ENCODE measurements at places on chromosomes 1 and 21. TPM values are rescaled to one million over a fixed set of nuclear protein-coding genes. Genes with fewer than 3 reads are reported as not detected.

Gene GUCA2A
- polyA plus RNA-seq: not detected

Gene S100A14
- polyA plus RNA-seq: 0.10 TPM

Gene TMPRSS15
- polyA plus RNA-seq: not detected

Gene SPRR2G
- polyA plus RNA-seq: not detected

Gene NCAM2
- polyA plus RNA-seq: 1.7 TPM

Gene DIO1
- polyA plus RNA-seq: not detected

Gene CYYR1
- not detected for polyA plus RNA-seq

Gene CLDN14
- not detected for polyA plus RNA-seq

Gene LCE3D
- polyA plus RNA-seq: not detected

Gene LDLRAD1
- not detected for polyA plus RNA-seq

Gene SERBP1
- 153 TPM for polyA plus RNA-seq

Gene CD244
- not detected for polyA plus RNA-seq

Gene RHBG
- polyA plus RNA-seq: not detected

Gene LEFTY1
- not detected for polyA plus RNA-seq

Gene AGT
- polyA plus RNA-seq: 0.34 TPM

Gene MINDY1
- 7.3 TPM for polyA plus RNA-seq

Gene GBP6
- polyA plus RNA-seq: not detected

Gene DNALI1
- polyA plus RNA-seq: 9.1 TPM

Gene NPHP4
- polyA plus RNA-seq: 5.8 TPM

Gene S100A3
- polyA plus RNA-seq: 6.2 TPM

Gene CRP
- polyA plus RNA-seq: not detected

Gene CD1D
- not detected for polyA plus RNA-seq

Gene ADAMTS1
- 336 TPM for polyA plus RNA-seq

Gene OR2AJ1
- polyA plus RNA-seq: not detected

Gene ANP32E
- polyA plus RNA-seq: 11.9 TPM

Gene OR6K3
- polyA plus RNA-seq: not detected

Gene PADI6
- polyA plus RNA-seq: not detected

Gene NBPF20
- 2.2 TPM for polyA plus RNA-seq

Gene PSMD4
- 314 TPM for polyA plus RNA-seq
